ENCODE measurements at places on chromosomes 4 and X. TPM values are rescaled to one million over a fixed set of nuclear protein-coding genes. Genes with fewer than 3 reads are reported as not detected.

GRCh38 chrX:104112326-104112951, at the start of gene ZCCHC18:
Gene ZCCHC18, plus strand, starts transcription at chrX:104112523. Its CDS starts 1,589 bp downstream, at chrX:104114112.
- peak; percentile 84 for DNase-seq

- DNase-seq, result no peak
Observed at GRCh38 chr4:3614731-3614980, 82.4 kb upstream of the LRPAP1 start.

- DNase-seq, result no peak
Observed at GRCh38 chr4:185853841-185854240, 41.8 kb upstream of the SORBS2 start.

- no peak for DNase-seq
Observed at GRCh38 chr4:41696763-41697162, 51.8 kb downstream of the PHOX2B start.

GRCh38 chrX:12441381-12442128, 303.3 kb downstream of the FRMPD4 start:
- no peak for DNase-seq

GRCh38 chr4:53986062-53986461, 78.3 kb downstream of the CHIC2 start:
- DNase-seq, result no peak

GRCh38 chrX:48703642-48704481, 7.3 kb downstream of the SUV39H1 start:
- no peak for DNase-seq

DNA sequence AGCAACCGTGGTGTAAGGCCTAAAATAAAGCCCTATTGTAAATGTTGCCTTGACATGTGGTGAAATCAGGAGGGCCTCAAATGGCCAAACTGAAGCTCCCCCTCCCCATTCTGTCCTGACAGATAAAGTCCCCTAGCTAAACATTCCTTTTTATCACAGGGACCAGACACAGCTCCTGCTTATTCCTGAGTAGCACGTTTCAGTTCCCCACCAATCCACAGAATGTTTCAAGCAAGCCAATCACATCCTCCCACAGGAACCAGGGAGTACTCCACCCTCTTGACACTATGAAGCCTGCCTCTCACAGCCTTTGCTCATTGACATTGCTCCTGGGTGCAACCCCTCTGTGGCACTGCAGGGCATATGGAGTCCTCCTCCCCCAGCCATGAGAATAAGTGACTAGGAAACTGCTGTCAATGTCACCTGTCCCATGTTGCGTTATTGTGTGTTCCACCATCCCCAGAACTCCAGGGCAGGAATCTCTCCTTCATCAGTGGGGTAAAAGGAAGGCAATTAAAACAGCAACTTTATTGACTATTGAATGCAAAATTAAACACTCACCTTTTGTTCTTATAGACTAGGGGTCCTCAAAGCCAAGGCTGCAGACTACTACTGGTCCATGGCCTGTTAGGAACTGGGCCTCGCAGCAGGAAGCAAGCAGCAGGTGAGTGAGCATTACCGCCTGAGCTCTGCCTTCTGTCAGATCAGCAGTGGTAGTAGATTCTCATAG, 128.1 kb downstream of the COL25A1 start:
- DNase-seq, result no peak

- peak; percentile 82 for DNase-seq
Observed at GRCh38 chr4:112523764-112524505, 8.0 kb upstream of the NEUROG2 start.

- no peak for DNase-seq
Observed at GRCh38 chr4:132502096-132502552, 647.0 kb upstream of the PCDH10 start.

GRCh38 chr4:3701271-3701734, 64.9 kb upstream of the ADRA2C start:
- DNase-seq, result peak; percentile 13

GRCh38 chrX:74656079-74656745, 41.8 kb upstream of the RLIM start:
- DNase-seq, result no peak

GRCh38 chrX:50475208-50475607, 4.6 kb upstream of the DGKK start:
- DNase-seq, result no peak

DNA sequence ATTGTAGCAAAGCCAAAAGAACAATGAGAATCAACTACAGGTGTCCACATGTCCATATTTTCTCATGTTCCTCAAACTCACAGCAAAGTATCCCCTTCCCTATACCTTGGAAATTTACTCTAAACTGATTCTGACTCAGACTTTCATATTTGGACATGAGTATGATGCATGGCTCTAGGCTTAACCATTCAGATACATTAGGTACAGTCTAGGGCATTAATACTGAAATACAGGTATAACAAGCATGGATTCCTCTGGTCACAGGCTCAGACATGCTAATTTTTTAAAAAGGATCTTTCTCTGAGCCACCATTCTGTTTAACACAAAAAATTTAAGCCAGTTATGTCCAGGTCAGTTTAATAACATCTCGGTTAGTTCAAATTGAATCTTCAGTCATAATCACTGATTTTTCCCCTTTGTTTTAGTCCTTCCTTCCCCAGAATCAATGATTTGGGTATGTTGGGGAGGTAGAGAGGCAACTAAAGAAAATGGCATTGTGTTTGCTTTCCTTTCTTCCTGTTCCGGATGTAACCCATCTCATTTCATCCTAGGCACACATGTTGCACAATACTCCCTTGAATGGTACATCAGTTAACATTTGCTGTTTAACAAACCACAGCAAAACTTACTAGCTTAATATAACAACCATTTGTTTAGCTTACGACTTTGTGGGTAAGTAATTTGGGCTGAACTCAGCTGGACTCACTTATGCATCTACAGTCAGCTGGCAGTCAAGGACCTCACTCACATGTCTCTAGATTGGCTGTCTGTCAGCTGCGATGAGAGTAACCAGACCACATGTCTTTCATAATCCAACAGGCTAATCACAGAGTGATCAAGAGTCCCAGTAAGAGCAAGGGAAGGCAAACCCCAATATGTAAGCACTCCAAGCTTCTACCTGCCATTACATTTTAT, 75.3 kb upstream of the GRIA3 start:
- no peak for DNase-seq

Gene DCAF16
- 15.5 TPM for total RNA-seq

Gene LGI2
- 6.6 TPM for total RNA-seq

Gene ITIH6
- total RNA-seq, result not detected

Gene CT47B1
- not detected for total RNA-seq

Gene XPNPEP2
- 4.1 TPM for total RNA-seq

Gene CLDN2
- not detected for total RNA-seq

Gene IRF2
- 28.3 TPM for total RNA-seq

Gene CYSLTR1
- 0.84 TPM for total RNA-seq

Gene RASL11B
- total RNA-seq, result 20.4 TPM

Data from right cardiac atrium (tissue), 5 donors.